GM12878 (cell line): ENCODE measurements at places on chromosomes 13 and 19.

DNA sequence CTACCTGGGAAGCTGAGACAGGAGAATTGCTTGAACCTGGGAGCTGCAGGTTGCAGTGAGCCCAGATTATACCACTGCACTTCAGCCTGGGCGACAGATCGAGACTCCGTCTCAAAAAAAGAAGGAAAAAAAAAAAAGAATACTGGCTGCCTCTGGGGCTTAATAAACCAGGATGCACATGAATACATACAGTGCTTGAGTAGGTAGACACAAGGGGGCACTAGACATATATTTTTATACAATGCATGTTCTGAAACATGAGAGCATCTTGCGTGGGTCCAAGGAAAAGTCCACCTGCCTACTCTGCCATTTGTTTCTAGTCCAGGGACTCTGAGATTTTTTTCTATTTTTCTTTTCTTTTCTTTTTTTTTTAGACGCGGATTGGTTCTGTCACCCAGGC lies 31.2 kb downstream of the KEAP1 start:
- no peak for DNase-seq

- DNase-seq = no peak
Measured at GRCh38 chr19:6728346-6728745, 7.9 kb upstream of the C3 start.

DNA sequence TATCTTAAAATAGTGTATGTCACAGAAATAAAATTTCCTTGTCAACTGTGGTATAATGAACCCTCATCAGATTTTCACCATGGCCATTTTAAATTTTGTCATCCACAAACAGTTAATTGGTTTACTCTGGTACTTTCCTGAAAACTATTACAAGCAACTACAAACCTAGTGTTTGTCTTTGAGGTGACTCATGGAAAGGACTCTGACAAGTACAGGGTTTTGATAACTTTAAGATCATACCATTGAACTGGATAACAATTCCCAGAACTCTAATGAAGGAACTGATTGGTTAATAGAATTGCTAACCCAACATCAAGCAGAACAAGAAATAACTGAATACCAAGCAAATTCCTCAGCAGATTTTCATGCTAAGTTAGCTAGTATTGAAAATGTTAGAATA lies 237.7 kb upstream of the IPO5 start:
- DNase-seq = no peak

- DNase-seq = no peak
Measured at GRCh38 chr13:68713394-68713793, 1394.2 kb upstream of the ATXN8OS start.

- DNase-seq = no peak
Measured at GRCh38 chr19:35773020-35773806, 2.2 kb upstream of the ARHGAP33 start.

DNA sequence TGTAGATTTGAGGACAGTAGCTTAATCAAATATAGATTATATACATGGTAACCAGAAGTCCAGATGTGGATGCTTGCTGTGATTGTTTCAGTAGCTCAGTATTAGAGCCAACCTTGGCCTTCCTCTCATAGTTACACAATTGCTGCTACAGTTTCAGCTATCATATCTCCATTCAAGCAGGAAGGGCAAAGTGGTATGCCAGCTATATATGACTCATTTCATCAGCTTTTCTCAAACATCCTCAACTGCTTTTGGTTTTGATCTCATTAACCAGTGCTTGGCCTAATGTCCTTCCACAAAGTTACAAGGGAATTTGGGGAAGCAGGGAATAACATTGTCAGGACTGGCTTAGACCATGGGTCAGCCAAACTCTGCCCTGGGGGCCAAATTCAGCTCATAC lies 73.0 kb upstream of the MAB21L1 start:
- DNase-seq = peak; percentile 15

- no peak for DNase-seq
Measured at GRCh38 chr13:113848431-113849260, 15.2 kb downstream of the GAS6 start.

- DNase-seq = no peak
Measured at GRCh38 chr13:105740739-105741138, 794.7 kb downstream of the EFNB2 start.

DNA sequence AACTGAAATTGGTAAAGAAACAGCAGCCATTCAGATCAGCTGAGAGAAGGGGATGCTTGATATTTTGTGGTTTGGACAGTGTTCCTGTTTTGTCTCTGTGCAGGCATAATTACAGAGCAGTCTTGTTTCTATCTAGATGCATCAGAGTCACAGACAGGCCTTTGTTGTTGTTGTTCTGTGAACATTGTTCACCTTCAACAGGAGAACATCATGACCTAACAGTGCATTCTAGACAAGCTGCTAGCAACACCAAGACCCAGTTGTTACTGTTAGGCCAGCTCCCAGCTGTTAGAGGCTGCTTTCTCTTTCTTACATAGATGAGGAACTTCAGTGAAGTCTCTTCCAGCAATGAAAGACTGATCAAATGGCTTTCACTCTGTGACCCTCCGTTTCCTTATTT lies 8.5 kb upstream of the LSR start:
- peak; percentile 17 for DNase-seq

DNA sequence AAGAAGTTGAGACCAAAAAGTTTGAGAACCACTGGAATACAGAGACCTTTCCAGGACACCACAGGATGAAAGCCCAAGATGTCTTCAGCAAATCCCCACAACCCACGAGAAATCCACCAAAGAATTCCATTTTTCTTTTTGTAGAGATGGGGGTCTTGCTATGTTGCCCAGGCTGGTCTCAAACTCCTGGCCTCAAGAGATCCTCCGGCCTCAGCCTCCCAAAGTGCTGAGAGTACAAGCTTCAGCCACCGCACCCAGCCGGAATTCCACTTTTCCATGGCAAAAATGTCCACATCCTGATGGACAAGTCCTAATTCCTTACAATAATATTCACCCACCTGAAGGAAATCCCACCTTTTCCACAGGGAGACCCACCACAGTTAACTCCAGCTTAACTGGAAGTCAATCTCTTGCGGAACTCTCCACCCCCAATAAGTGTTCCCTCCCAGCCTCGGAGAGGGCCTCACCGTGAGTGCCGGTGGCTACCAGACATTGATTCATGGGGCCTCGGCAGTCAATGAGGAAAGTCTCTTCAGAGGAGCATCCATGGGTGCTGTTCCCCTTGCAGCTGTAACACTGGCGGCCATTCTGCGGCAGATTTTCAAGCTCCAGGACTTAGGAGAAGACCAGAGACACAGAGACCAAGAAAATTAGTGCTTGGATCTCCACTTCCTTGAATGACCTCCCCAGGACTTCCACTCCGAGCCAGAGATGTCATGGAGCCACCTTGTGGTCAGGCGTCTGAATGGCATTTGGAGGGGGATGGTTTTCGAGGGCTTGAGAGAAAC lies 12.3 kb upstream of the CADM4 start:
- DNase-seq = no peak
